Stimulated activated CD8-positive, alpha-beta memory T cell treated with anti-CD3 and anti-CD28 coated beads, Interleukin-4, amount 100 ng/mL, for 1 hour (primary cell): ENCODE measurements at places on chromosomes 7 and 10.

GRCh38 chr10:48700071-48700470 is 15.4 kb downstream of the WDFY4 start:
- no peak for DNase-seq

- no peak for DNase-seq
These were observed 4.2 kb downstream of the KIFBP start for GRCh38 chr10:68992636-68993440.

DNA sequence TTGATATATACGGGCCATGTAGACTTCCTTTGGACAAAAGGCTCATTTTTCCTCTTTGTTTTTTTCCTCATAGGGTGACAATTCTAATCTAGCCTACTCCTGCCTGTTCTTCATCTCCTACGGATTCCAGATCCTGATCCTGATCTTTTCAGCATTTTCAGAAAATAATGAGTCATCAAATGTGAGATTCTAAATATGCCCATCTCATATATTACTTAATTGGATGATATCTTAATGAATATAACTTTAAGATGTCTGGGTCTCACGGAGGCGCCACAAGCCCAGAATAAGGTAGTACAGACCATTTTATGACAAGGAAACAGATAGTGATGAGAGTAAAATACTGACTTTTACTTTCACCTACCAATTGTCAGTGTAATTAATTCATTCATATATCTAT is 11.4 kb downstream of the ABCC2 start:
- DNase-seq, result no peak

- no peak for DNase-seq
These were observed 299.1 kb downstream of the LHFPL3 start for GRCh38 chr7:104627516-104627915.
